MCF 10A (cell line): ENCODE measurements at places on chromosomes 2 and 18. TPM values are rescaled to one million over a fixed set of nuclear protein-coding genes. Genes with fewer than 3 reads are reported as not detected.

DNA sequence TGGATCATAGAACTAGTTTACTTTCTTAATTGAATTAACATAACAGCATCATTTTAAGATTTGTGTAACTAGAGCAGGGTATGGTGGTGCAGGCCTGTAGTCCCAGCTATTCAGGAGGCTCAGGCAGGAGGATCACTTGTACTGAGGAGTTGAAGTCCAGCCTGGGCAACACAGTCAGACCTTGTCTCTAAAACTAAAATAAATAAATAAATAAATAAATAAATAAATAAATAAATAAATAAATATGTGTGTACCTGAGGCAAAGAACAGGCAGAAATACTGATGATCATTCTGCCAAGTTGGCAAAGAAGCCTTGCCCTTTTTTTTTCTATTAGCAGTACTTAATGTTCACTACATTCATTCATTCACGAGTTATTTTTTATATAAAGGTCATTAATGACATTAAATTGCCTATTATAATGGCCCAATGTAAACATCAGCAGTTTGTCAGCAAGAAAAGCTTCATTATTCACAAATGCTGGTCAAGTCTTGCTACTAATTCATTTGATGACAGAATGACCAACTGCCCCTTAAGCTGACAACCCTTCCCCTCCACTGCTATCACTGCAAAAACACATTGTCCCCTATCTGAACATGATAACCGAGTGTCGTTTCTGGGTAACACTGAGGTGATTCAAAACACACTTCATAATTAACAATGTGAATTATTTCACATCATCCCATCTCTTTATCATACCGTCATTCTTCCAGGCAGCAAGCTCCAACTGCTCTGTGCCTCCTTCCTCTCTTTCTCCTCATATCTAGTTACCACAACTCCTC is 39.0 kb downstream of the ARL5A start:
- H3K36me3 ChIP-seq: peaks cover 15% of the 10 kb centered on the region

GRCh38 chr2:147989809-147990403 is 30.6 kb downstream of the ORC4 start:
- no peaks in the 10 kb centered on the region for H3K27me3 ChIP-seq
- DNase-seq: peak; percentile 50

DNA sequence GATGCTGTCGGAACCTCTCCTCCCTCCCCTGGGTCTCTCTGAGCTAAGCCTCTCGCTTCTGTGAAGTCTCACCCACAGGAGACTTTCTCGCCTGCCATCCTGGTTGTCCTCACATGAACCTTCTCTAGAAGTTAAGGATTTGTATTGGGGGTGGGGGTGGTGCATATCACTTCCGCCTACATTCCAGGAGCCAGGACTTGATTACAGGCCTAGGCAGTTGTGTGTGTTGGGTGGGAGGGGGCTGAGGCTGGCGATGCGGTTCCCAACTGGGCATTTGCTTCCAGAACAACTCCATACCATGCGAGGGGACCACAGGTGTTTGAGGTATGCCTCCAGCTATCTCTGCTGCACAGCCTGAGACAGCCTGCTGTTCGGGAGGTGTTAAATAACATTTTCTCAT is 56.8 kb upstream of the MGAT4A start:
- no peaks in the 10 kb centered on the region for H3K4me1 ChIP-seq
- H3K36me3 ChIP-seq: no peaks in the 10 kb centered on the region
- H3K4me3 ChIP-seq: no peak overlapping the region

The COLEC12 gene
- total RNA-seq: 0.05 TPM in 1 of 2 replicates, not detected in the other
